ENCODE measurements at places on chromosomes 6 and 20. TPM values are rescaled to one million over a fixed set of nuclear protein-coding genes. Genes with fewer than 3 reads are reported as not detected.

- no peak for DNase-seq
Observed at GRCh38 chr6:166610069-166610468, 17.0 kb downstream of the RPS6KA2 start.

DNA sequence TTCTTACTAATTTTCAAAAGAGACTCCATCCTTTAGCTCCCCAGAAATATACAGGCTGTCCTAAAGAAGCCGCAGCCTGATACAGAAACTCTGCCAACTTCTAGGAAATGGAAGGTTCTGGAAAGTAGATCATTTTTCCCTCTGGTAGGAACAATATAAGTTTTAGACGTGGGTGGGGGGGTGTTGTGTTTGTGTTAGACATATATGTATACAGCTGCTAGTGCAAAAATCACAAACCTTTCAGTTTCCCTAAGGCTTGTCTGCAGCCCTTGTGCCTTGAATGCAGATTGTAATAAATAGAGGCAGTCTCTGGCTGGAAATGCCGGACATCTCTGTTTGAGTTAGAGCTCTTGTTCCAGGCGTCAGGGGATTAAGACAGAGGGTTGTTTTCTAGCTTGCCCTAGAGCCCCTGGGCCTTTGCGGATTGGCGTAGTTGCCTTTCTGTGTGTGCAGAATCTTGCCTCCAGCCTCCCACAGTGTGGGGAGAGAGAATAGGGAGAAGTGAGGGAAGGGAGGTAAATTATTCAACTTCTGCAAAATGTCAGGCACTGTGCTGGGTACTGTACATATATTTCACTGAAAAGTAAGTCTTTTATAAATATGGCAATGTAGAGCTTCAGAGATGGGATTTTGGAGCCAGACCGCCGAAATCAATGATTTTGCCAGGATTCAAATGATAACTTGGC lies 269.7 kb downstream of the PRL start:
- no peak for DNase-seq

DNA sequence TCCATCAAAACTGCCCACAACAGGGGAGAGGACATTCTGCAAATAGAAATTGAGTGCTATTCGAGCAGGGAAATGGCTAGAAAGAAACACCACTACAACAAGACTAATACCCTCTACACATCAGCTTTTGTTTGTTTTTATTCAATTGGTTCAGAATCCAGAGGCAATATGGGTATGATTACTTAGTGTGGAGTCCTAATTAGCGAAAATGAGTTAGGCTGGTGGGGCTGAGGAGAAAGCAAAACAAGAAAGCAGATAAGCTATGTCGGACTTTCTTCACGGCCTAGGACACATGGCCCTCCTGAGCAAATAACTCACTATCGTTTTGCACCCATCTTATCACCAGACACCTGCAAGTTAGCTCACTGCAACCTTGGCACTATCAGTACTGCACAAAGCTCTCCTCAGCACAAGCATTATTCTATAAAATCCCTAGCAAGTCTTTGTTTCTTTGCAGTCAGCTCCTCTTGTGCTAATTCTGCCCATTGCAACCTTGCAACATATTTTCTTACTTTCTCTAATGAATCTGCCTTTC lies 31.3 kb upstream of the SH3BGRL2 start:
- DNase-seq, result no peak

DNA sequence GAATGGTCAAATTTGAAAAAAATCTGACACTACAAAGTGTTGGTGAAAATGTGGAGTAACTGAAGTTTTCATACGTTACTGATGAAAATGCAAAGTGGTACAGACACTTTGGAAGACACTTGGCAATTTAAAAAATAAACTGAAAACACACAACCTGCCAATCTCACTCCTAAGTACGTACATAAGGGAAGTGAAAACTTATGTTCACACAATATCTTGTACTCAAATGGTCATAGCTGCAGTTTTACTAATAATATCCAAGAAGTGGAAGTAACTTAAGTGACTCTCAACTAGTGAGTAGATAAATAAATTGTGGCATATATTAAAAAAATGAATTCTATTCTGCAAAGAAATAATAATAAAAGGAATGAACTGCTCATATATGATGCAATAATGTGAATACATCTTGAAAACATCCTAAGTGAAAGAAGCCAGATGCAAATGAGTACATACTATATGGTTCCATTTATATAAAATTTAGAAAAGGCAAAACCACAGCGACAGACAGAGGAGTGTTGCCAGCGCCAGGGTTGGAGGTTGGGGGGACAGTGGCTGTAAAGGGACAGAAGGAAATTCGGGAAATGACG lies 198.2 kb downstream of the ERMARD start:
- DNase-seq, result no peak

- no peak for DNase-seq
Observed at GRCh38 chr6:7732228-7732627, 6.3 kb downstream of the BMP6 start.

GRCh38 chr6:41334482-41335040 lies 847 bp upstream of the NCR2 start:
- DNase-seq, result no peak

- no peak for DNase-seq
Observed at GRCh38 chr20:61704661-61705060, 361.0 kb downstream of the TAF4 start.

DNA sequence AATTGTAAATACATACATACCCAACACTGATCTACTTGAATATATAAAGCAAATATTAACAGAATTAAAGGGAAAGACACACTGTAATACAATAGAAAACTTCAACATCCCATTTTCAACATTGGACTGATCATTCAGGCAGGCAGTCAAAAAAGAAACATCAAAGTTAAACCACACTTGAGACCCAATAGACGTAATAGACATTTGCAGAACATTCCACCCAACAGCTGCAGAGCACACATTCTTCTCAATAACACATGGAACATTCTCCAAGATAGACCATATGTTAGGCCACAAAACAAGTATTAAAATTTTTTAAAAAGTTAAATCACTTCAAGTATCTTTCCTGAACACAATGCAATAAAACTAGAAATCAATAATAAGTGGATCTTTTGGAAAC lies 698.2 kb downstream of the COL12A1 start:
- DNase-seq, result no peak

DNA sequence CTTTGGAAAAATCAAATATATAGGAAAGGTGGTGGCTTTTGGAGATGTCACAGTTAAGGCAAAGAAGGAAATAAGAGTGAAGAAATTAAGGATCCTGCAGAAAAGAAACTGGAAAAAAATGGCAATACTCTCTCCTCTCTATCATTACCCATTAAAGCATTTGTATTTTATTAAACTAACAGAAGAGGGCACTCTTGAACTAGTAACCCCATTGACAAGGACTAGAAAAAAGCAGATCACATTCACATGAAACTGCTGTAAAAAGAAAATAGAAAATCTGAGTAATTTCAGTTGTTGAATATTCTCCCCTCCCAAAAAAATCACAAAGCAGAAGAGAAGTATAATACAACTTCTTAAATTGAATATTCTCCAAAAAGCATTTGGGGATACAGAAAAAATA lies 104.1 kb upstream of the SLC35B3 start:
- no peak for DNase-seq

DNA sequence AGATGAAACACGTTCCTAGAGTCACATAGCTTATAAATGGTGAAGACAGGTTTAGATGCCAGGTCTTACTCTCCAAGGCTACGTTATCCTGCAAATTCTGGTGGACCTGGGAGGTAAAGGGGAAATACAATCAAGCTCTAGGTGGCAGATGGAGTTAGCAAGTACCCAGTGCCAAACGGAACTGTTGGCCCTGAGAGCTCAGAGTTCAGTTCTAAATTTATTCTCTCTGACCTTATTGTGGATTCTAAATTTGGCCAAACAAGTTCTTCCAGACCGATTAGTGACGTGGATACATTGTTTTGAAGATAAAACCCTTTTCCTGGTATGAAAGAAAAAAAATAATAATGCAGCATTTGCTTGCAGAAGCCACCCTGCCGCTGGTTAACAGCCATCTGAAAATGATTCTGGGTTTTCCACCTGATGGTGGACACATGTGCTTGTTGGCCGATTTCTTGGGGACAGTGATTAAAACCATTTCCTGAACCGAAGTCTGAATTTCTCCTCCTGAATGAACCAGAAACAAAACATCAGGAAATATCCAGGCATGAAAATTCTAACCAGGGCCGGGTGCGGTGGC lies 32.5 kb downstream of the RIPOR3 start:
- DNase-seq, result no peak

- DNase-seq, result no peak
Observed at GRCh38 chr20:35564905-35565304, 23.0 kb downstream of the ERGIC3 start.

DNA sequence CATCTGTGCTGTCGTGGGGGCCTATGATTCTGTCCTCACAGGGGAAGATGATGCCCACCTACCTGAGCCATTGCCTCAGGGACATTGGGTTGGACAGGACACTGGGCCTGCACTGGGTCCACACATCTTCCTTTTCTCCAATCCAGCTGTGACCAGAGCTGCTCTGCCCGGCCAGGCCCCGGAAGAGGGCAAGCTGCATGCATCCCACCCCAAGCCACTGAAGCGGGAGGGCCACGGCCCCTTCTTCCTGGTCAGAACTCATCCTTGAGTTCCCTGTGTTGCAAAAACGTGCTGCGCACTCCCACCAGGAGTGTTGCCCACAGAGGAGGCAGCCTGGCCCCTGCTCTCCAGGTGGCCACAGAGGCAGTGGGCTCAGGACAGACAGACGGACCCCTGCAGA lies 38.2 kb downstream of the SPDEF start:
- no peak for DNase-seq

- no peak for DNase-seq
Observed at GRCh38 chr20:7274870-7275269, 507.4 kb downstream of the BMP2 start.

GRCh38 chr6:5707281-5708045 lies 299.3 kb downstream of the NRN1 start:
- no peak for DNase-seq

DNA sequence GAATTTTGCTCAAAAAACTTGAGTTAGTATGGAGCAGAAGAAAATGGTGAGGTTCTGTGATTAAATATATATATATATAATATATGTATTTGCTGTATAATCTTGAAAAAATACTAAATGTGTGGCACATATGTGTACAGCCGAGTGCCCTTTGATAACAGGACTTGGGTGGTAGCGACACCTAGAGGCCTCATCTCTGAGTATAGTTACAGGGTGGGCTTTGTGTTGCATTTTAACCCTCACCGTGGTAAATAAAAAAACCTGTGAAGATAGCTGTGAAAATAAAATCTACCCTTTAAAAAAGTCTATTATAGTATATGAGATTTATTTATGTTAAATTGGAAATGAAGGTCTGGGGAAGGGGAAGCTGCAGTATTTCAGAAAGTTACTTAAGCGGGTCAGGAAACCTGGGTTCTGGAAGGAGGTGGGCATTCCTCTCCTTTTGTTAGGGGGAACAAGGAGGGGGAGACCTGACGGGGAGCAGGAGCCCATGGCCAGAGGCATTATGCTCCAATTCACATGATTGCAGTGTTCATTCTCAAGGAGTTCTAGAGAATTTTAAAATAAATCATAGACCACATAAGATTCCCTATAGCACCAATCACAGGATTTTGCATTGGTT lies 82.7 kb downstream of the SH3BGRL2 start:
- DNase-seq, result peak; percentile 63

GRCh38 chr20:4898282-4899244 lies 102.7 kb downstream of the SLC23A2 start:
- no peak for DNase-seq

DNA sequence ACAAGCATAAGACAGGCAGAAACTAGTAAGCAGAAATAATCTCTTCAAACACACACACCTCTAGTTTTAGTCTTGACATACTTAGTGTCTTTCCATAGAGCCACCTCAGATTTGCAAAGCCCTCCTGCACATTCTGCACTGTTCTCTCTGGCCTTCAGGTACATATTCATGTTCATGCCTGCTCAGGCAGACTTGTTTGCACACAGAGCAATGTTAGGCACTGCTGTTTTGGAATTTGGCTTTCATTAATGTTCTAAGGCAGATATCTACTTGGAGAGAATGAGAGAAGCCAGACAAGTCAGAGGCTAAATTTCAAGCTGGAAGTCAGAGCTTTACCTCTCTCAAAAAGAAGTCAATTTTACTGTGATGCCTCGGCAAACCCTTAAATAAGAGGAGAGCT lies 21.3 kb upstream of the DST start:
- no peak for DNase-seq

DNA sequence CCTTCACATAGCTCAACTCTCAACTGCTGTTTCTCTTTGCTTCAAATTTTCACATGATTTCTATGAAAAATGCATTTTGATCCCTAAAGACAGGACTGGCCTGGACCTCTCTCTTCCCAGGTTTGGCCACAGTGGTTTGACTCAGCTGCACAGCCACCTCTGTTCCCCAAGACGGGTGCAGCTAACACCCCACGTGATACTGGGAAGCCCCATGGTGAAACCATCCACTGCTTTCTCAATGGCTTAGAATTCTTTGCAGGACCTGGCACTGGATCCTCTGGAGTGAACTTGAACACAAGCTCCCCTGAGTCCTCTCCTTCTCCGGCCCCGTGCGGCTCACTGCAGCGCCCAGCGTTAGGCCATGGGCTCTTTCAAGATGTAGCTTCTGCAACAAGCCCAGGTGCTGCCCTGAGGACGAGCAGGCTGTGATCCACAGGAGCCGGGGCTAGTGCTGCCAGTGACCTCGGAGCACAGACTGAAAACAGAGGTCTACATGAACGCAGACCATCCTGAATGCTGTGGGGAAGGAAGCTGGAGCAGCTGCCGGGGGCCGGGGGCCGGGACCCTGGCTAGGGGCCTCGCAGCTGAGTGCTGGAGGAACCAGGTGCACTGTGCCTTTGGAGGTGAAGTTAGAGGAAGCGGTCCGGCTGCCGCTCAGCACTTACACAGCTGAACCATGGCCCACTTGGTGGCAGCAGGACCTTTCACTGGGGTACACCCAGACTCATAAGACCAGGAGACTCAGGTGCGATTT lies 58.8 kb upstream of the MPC1 start:
- DNase-seq, result no peak

Gene TSHZ2
- 2.3 TPM for total RNA-seq

Gene IPCEF1
- total RNA-seq, result 18.8 TPM

Gene FNDC11
- 1.3 TPM for total RNA-seq

Gene FRMD1
- 0.05 TPM for total RNA-seq

Gene PTGIS
- total RNA-seq, result 12.2 TPM

Gene KIFC1
- 19.0 TPM for total RNA-seq

Gene TSPO2
- total RNA-seq, result not detected
